Cardiac septum (tissue), 1 donor: ENCODE measurements at places on chromosomes 4 and X.
A peak's percentile ranks its signal among the peaks of the same experiment; 100 is the strongest.

GRCh38 chrX:57519578-57520118, 72.2 kb upstream of the ZXDB start:
- DNase-seq: no peak

- DNase-seq: no peak
These were observed 52.9 kb downstream of the EPHA5 start for GRCh38 chr4:65617416-65617815.

DNA sequence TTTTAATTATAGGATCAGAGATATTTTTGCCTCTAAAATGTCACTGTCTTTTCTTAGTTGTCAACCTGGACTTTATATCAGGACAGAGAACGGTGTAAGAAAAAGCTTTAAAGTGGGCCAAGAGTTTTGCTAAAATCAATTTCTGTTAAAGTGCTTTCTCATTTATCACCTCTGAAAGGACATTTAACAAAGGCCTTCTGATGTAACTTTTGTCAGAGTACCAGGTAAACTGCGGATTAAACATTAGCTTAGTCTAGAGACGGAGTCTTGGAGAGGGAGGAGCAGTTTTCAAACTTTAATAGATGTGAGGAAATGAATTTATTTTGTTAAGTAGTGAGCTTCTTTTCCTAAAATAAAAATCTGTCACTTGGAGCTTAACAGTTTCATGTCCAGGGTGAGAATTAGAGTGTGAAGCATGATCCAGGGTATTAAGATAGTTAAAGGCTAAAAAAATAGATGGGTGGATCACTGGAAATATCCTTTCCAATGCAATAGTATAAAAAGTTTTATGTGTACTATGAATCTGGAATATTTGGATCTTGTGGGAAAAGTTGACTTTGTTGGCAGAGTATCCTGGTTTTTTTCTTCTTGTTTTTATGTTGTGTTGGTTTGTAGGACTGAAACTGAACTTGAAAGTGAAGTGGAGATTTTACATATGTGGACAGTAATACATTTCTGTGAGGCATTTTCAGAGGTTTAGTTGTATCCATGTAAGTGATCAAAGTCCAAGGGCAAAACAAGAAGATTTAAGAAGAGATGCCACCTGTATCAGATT, 33.6 kb upstream of the BMPR1B start:
- DNase-seq: no peak

GRCh38 chr4:140497405-140497746, 717 bp downstream of the MGAT4D start:
- no peak for DNase-seq

DNA sequence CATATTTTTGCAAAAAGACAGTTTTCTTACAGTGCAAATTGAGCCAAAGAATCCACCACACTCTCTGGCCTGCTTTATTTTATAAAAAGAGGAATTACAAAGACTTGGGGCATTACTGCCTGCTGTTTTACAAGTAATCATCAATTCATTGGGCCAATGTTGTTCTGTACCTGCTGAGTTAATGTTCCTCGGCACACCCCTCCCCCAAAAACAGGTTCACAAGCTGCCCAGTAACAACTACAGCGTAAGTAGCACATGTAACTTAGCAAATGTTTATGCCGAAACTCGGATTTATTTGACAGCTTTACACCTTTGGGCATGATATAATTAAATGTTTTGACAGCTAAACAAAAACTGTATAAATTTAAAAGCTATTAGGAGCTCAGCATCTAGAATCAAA, 214.6 kb upstream of the MAB21L2 start:
- no peak for DNase-seq

DNA sequence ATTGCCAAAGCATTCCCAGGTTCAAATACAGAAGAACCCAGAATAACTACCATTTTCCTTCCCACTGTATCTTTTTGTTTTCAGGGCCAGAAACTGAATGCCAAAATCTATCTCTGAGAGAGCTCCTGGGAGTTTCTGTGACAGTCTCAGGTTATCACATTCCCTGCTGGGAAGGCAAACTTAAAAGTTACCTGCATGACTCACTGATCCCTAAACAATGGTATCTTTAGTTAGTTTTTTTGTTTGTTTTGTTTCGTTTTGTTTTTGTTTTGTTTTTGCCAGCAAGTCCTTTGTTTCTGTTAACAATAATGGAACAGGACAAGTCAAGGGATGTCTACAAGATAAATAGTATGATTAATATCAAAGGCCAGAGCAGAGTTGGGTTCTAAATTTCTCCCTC, 34.3 kb downstream of the PAPSS1 start:
- no peak for DNase-seq

DNA sequence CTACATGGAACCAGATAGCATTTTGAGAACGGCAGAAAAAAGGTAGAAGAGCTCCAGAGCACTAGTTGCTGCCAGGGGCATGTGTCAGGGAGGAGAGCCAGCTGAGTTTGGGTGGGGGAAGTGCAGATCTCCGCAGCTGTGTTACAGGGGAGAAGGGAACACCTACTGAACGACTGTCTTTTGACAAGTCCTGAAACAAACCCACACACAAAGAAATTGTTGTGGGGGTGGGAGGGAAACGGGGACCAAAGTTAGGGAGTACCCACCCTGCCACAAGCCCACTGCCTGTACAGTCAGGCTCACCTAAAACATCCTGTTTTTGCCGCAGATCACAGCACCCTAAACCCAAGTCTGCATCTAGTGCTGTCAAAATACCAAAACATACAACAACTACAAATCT, 55.5 kb downstream of the LEF1 start:
- no peak for DNase-seq

DNA sequence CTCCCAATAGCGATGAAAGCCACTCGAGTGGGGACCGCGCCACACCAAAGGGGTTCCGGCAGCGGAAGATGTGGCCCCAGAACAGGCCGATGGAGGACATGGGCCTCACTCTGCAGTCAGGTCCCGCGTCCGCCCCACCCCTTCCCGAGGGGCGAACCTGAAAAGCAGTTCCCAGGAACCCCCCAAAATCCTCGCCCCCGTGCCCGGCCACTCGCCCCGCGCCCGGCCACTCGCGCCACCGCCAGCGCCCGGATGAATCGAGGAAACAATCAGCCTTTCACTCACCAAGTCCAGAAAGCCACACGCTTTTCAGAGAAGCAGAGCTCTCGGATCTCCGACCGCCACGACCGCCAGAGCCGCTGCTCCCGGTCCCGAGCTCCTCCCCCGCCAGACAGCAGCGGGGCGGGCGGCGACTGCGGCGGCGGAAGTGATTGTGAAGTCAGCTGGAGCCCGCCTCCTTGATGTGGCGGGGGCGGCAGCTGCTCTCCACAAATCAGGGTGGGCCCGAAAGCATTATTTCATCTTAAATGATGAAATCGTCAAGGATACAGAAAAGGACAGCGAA, at the start of gene PJA1:
TSS of gene PJA1 (minus strand) at position 367 of the 565 bp plus-strand sequence. CDS start 2,380 bp downstream, outside the sequence.
- DNase-seq: peak; percentile 82

- no peak for DNase-seq
These were observed 39.6 kb downstream of the ZNF827 start for GRCh38 chr4:145898926-145899531.

DNA sequence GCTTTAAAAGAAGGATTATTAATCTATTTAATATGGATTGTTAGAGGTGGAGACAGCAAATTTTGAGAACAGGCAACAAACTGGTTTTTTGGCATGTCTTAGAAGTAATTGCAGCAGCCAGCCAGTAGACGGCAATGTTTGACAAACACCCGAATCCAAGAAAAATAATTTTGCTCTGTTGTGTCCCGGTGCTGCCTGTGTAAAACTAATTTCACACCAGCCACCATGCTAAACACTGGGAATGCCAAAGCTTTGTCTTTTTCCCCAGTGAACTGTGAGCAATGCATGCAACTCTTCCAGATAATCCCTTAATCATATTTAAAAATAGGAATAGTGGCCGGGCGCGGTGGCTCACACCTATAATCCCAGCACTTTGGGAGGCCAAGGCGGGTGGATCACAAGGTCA, 25.9 kb downstream of the SMIM31 start:
- no peak for DNase-seq

DNA sequence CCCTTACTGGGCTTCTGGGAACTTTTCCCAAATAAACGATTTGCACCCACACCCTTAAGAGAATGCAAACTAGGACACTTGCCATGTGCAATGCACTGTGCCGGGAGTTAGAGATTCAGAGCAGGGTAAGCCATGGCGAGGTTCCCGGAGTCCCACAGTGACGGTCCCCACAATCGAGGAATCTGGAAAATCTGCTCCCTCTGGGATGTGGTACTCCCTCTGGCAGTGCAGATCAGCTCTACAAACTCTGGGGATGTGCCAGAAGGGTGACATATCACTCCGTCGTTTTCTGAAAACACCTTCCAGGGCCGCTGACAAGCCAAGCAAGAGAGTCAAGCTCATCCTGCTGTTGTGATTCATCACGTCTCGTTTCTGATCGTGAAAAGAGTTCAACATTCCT, 537.5 kb downstream of the BCOR start:
- DNase-seq: no peak

DNA sequence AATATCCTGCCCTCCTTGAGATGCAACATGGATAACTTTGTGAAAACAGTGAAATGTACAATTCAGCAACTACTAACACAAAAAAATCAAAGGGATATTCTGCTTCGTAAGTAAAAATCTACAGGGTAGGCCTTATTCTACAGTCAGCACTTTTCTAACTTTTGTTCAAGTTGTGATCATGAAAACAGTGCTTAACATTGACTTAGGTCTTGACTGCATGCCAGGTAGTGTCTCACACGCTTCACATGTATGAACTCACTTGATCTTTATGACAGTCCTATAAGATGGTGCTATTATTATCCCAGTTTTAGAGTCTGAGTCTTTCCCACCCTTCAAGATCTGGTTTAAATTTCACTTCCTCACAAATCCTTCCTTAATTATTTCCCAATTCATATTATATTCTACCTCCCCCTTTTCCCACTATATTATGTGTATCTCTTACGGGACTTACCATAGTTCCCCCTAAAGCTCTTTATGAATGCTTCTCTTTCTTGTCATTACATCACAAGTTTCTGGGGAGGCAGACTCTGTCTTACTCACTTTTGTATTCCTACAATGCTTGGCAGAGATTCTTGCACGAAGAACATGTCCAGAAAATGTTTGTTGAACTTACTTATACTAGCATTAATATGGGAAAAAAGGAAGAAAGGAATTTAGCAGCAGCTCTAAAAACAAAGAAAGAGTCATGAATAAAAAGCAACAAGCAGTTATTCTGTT, 179.8 kb downstream of the SCFD2 start:
- no peak for DNase-seq

- no peak for DNase-seq
These were observed 103.1 kb upstream of the LSM6 start for GRCh38 chr4:146072376-146072775.

GRCh38 chr4:76748649-76749048, 149.3 kb downstream of the SOWAHB start:
- DNase-seq: no peak

DNA sequence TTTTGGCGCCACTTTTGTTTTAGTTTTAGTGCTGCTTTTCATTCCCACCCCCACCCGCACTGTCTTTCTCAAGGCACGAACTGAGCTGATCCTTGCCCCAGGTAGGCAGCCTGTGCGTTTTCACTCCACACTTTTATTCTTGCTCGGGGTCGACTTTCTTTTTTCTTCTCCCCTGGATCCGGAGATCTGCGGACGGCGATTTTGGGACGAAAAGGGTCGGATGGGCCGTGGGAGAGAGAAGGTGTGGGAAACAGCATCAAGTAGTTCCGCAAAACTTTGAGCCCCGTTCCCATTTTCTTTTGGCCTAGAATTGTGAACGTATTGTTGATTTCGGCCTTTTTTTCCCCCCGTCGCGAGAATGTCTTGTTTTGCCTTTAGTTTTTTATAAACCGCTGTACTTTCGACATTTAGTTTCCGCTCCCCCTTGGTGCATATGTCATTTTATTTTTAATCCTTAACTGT, 531 bp downstream of the STAG2 start:
- no peak for DNase-seq

GRCh38 chrX:119391279-119391678, 7.9 kb upstream of the SLC25A43 start:
- DNase-seq: no peak

GRCh38 chr4:117893207-117893606, 141.1 kb upstream of the NDST3 start:
- no peak for DNase-seq

DNA sequence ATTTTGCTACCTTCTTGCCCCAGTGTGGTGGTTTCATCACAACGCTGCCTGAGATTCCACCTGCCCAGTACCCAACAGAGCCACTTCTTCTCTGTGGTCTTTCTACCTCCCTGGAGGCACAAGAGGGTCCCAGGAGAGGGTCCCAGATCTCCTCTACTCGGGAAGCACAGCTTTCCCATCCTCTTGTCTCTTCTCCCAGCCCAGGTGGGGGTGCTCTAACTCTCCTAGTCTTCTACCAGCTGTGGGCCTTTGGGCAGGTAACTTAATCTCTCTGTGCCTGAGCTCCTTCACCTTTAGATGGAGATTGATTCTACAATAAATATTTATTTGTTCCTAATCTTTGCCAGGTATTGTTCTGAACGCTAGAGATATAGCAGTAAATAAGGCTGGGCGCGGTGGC, 1.8 kb upstream of the HPGDS start:
- DNase-seq: no peak

- no peak for DNase-seq
These were observed 2.7 kb downstream of the TIMM17B start for GRCh38 chrX:48894891-48895290.

DNA sequence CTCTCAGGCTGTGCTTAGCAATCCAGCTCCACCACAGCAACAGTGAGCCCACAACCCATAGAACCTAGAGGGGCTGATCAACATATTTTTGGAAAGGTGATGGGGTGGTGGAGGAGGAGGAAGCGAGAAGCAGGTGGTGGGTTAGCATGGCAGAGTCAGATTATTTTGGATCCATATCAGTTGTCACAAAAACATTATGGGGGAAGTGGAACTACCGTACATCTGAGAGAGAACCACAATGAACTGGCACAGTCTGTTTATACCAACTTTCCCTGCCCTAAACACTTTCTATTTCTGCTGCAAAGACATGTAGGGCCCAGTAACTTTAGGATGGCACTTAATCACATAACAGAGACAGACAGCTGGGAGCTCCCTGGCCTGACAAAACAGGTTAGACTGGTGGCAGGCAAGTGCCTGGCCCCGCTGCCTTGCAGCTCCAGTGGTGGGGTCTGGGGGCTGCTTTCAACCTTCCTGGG, 4.3 kb downstream of the SLC9A7 start:
- DNase-seq: no peak

GRCh38 chrX:39204945-39205344, 403.7 kb downstream of the MID1IP1 start:
- no peak for DNase-seq

- no peak for DNase-seq
These were observed 144.3 kb upstream of the KLF3 start for GRCh38 chr4:38519666-38520065.

DNA sequence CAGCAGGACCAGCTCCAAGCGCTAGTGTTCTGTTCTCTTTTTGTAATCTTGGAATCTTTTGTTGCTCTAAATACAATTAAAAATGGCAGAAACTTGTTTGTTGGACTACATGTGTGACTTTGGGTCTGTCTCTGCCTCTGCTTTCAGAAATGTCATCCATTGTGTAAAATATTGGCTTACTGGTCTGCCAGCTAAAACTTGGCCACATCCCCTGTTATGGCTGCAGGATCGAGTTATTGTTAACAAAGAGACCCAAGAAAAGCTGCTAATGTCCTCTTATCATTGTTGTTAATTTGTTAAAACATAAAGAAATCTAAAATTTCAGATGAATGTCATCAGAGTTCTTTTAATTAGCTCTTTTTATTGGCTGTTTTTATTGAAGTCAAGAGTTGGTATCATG, 186.5 kb downstream of the AR start:
- DNase-seq: no peak
